ENCODE measurements at places on chromosomes 2 and 18.

- DNase-seq: no peak
Observed at GRCh38 chr18:59842947-59843346, 56.8 kb upstream of the PMAIP1 start.

- no peak for DNase-seq
Observed at GRCh38 chr2:138452324-138452723, 49.2 kb upstream of the SPOPL start.

- DNase-seq: no peak
Observed at GRCh38 chr2:16165518-16166326, 225.4 kb downstream of the MYCN start.

DNA sequence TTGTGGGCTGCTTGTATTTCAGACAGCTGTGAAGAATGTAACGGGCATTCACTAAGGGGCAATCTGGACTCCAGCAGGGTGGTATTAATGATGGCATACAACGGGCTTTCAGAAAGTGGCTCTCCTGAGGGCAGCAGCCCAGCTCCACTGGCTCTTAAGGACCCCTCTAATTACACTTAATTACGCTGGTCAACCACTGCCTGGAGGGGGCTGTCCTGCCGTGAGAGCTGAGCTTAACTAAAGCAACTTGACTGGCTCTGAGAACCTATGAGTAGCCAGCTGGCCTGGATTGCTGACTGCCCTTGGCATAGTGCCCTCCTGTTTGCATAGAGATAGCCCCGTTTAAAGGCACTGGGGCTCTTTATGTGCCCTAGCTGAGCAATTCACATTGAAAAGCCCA lies 3.8 kb downstream of the LIPG start:
- DNase-seq: no peak

DNA sequence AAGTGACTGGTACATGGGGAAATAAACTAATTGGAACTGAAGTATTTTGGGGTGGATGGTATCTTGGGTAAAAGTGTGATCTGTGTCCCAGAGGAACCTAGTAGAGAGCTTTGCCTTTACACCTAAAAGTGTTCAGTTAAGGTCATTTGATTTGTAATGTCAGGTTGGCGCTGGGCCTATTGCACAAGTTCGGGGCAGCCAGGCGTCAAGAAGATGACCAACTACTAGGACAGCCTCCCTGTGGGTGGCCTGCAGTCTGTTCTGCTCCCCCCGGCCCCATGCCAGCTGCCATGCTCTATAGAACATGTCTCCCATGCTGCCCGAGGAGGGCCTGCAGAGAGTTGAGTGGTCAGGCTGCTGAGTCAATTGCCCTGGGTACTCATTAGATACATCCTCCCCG lies 10.1 kb downstream of the RRM2 start:
- DNase-seq: no peak

GRCh38 chr2:47727956-47728355 lies 55.0 kb upstream of the MSH6 start:
- no peak for DNase-seq

- DNase-seq: no peak
Observed at GRCh38 chr2:29323961-29324360, 208.7 kb downstream of the CLIP4 start.

GRCh38 chr18:55289048-55289447 lies 298.9 kb downstream of the TCF4 start:
- no peak for DNase-seq

DNA sequence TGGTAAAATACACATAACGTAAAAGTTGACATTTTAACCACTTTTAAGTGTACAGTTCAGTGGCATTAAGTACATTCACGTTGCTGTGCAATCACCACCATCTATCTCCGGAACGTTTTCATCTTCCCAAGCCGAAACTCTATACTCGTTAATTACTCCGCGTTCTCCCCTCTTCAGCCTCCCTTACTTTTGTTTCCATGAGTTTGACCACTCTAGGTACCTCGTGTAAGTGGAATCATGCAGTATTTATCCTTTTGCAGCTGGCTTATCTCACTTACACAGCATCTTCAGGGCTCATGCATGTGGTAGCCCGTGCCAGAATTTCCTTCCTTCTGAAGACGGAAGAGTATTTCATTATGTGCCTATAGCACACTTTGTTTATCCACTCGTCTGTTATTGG lies 225.2 kb downstream of the SLC4A3 start:
- DNase-seq: no peak

- DNase-seq: no peak
Observed at GRCh38 chr2:26284132-26284531, 39.4 kb downstream of the HADHB start.

GRCh38 chr18:67672716-67673115 lies 156.2 kb upstream of the DSEL start:
- no peak for DNase-seq

GRCh38 chr2:113282747-113283533 lies 4.2 kb upstream of the PAX8 start:
- DNase-seq: no peak

DNA sequence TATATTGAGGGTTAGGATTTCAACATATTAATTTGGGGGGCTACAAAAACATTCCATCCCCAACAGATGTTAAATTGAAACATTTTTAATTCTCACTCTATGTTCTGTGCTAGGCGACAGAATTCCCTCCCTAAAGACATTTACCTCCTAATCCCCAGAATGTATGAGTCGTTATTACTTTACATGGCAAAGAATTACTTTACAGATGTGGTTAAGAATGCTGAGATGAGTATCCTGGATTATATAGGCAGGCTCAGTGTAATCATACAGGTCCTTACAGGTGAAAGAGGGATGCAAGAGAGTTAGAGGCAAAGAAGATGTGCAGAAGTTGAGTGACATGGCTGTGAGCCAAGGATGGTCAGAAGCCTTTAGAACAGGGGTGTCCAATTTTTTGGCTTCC lies 974.1 kb upstream of the ACVR2A start:
- no peak for DNase-seq

DNA sequence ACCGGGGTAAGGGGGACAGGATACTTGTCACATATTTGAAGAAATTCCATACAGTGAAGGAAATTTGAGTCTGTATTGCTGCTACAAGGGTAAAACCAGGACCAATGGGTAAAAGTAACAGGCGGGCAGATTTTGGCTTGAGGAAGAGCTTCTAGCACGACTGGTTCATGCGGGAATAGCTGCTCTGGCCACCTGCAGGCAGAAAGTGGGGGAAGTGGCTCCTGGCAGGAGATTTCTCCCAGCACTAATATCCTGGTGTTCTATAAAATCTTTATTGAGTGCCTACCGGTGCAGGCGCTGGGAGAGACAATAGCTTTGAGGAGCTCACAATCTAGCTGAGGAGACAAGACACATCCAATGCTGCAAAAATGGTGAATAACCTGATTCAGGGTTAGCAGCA lies 198.5 kb downstream of the LOXHD1 start:
- DNase-seq: no peak

DNA sequence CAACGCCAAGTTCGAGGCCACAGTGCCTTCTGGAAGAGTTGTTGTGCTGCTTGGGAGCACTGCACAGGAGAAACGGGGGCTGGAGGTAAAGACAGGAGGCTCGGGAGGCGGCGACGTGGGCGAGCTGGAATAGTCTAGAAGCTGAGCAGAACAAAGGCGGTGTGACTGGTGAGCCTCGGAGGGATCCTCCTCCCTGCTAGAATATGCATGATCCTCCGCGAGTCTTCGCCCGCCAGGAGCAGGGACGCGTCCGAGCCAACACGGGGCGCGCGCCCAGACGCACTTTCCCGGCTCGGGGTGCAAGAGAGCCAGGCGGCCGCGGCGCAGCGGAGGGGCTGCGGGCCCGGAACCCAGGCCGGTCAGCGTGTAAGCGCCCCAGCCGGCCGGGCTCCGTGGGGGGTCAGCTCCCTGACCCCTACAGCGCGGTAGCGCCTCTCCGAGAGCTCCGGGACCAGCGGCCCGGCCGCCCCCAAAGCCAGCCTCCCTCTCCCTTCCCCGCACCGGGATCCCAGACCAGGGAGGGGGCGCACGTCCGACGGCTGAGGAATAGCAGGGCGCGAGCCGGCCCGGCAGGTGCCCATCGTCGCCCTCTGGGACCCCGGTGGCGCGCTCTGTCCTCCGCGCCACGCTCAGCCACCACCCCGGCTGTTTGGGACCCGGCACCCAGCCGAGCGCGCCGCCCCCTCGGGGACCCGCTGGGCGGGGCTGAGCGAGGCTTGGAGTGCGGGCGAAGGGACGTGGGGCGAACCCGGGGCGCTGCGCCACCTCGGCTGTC lies 62.5 kb downstream of the GNAL start:
- no peak for DNase-seq

GRCh38 chr2:128498589-128498988 lies 179.9 kb upstream of the HS6ST1 start:
- no peak for DNase-seq

GRCh38 chr2:161241894-161242293 lies 66.3 kb upstream of the PSMD14 start:
- no peak for DNase-seq

DNA sequence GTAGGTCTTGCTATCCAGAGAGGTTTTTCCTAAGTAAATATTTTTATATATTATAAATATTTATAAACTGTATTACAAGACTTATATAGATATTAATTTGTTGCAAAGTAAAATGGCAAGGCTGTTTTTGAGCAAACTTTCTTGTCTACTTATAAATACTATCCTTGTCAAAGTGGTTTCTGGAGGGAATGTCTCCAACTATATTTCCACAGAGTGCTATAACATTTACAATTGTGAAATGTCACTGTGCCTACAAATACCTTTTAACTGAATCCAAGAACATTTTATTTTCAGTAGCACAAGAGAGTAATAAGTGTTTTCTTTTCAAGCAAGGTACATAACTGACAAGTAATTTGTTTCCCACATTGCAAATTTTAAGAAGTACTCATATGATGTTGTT lies 256.8 kb downstream of the ZNF385B start:
- DNase-seq: no peak

- no peak for DNase-seq
Observed at GRCh38 chr2:11387100-11387390, 42.6 kb upstream of the ROCK2 start.

- DNase-seq: no peak
Observed at GRCh38 chr2:222627764-222628163, 28.1 kb downstream of the FARSB start.

DNA sequence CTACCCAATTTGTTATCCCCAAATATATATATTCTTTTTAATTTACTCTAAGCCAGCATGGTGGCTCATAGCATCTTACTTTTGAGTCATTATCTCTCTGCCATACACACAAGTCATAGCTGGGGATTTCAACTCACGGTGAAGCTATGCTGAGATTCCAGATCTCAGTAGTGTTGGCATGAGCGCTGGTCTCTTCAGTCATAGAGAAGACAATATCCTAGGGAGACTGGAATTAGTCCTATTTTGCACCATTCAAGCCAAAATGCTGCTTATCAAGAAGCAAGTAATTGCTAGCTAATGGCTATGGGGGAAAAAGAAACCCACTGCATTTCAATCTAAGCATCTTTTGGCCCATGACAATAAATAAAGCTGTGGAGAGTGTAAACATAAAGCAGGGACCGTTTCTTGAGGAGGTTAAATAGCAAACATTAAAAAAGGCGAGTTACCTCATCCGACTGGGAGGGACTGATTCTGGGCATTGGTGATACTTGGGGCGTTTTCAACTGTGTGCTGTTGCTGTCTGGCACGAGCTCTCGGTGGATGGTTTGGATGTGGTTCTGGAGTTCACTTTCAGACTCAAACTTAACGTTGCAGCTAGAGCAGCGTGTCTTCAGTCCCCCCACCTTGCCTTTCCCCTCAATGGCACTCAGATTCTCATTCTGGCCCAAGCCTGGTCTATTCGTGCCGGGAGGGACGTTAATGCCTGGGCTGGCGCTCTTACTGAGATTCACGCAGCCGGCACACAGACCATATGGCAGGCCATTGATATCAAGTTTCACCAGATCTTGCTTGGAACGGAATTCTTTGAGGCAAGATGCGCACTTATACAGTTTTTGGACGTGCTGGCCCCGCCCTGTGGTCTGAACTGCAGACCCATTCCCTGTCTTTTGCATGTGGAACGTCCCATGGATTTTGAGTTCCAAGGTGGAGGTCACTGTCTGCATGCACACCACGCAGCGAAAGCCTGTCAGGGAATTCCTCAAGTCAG lies 127.8 kb downstream of the ZNF521 start:
- DNase-seq: no peak

- DNase-seq: no peak
Observed at GRCh38 chr2:20182241-20182931, 42.5 kb downstream of the SDC1 start.

- DNase-seq: no peak
Observed at GRCh38 chr2:71790226-71791060, 337.1 kb downstream of the DYSF start.

DNA sequence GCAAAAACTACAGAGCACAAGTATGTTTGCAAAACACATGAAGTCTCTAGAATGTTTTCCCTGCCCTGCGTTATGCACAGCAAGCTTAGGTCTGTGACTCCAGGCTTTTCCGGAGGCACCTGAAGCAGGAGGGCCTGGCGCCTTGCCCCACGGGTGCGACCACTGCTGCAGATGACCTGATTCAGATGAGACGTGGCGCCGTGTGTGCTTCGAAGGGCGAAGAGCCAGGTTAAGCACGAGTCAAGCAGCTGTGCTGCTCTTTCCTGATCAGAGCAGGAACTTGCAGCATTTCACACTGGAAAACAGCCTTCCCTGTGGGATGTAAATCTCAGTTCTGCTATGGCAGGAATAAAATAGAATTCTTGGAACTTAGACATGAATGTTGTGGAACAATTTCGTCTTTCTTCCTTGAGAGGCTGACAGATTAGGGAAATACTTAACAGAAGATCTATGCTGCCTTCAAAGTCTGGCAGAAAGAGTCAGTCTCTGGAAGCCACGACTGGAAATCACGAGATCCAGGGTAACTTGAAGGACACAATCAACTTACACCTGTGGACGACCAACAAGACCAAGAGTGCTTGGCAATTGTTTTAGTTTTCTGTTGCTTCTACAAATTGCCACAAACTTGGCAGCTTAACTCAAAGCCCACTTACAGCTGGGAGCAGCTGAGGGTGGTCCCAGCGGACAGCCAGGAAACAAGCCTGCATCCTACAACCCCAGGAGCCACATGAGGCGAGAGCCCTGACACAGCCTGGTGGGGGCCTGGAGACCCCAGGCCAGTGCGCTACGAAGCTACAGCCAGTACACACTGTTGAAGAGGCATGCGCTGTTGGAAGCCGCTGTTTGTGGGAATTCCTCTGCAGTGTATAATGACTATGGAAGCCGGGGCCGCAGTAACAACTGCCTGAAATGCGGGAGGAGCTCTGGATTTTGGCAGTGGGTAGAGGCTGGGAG lies 42.9 kb downstream of the EIPR1 start:
- DNase-seq: no peak

- DNase-seq: no peak
Observed at GRCh38 chr2:235908826-235909225, 259.4 kb downstream of the GBX2 start.

Measured in GF-D8 (cell line).